Activated gamma-delta T cell treated with anti-CD3 and anti-CD28 coated beads, Interleukin-2, amount 50 U/mL, for 16 hours (primary cell): ENCODE measurements at places on chromosomes 2 and 18.

DNA sequence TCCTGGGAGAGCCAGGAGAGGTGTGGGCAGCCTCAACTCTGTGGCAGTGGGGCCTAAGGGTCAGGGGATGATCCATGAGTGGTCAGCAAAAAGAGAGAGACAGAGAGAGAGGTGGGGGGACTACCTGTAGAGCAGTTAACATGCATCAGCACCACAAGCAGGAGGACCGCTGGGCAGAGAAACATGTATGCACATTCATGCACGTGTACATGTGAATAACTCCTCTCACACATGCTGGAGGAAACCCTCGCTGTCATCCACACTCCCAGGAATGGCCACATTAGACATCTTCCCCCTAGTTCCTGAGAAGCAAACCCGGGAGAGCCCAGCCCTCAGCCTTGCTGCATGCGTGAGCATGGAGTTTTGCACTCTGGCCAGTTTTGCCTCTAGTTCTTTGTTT is 166.1 kb downstream of the SMAD7 start:
- no peak for DNase-seq

DNA sequence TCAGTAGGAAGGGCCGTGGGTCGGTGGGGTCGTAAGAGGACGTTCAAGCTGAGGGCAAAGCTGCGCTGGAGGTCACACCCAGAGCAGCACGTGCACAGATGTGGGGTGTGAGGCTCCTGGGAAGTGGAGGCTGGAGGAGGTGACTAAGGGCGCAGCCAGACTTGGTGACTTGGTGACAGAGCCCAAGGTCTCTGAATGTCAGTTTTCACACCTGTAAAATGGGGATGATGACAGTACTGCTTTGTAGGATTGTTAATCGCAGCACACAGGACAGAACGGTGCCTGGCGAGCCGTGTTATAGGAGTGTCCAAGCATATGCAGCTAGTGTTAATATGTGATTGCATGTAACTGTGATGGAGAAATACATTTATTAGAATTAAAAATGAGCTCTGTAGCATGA is 40.8 kb downstream of the NTSR2 start:
- DNase-seq: no peak

DNA sequence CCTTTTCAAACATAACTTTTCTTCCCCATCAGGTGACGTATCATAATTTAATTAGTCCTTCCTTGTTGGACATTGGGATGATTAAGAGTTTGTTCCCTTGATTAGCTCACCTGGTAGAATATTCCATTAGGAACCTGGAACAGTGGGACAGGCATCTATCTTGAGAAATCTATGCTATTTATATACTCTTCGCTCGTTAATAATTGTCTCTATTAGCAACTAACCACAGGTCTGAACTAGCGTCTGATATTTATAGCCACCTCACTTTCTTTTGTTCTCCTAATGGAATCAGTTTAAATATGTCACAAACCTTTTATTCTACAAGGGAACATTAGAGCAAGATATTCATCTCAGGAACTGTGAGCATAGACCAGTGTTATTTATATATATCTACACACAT is 79.8 kb downstream of the MAPK4 start:
- DNase-seq: no peak

- no peak for DNase-seq
These were observed 20.4 kb downstream of the TSHZ1 start for GRCh38 chr18:75231053-75231406.

DNA sequence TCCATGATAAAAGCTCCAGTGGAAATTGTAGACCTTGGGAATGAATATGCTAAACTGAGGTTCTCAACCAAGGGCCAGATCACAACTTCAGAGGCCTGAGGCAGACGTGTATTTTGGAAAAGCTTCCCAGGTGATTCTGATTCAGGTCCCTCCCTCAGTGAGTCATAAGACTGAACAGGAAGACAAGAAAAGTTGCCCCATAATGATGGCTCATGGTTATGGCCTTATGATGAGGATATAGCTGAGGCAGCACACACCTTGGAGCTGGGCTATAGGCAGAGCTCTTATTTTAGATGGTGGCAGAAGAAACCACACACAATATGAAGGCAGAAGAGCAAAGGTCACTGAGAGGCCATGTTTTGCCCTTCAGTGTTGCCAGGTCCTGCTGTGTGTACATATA is 9.6 kb downstream of the ANTXR1 start:
- no peak for DNase-seq

- DNase-seq: no peak
These were observed 70.6 kb downstream of the CTAGE1 start for GRCh38 chr18:22346953-22347605.

DNA sequence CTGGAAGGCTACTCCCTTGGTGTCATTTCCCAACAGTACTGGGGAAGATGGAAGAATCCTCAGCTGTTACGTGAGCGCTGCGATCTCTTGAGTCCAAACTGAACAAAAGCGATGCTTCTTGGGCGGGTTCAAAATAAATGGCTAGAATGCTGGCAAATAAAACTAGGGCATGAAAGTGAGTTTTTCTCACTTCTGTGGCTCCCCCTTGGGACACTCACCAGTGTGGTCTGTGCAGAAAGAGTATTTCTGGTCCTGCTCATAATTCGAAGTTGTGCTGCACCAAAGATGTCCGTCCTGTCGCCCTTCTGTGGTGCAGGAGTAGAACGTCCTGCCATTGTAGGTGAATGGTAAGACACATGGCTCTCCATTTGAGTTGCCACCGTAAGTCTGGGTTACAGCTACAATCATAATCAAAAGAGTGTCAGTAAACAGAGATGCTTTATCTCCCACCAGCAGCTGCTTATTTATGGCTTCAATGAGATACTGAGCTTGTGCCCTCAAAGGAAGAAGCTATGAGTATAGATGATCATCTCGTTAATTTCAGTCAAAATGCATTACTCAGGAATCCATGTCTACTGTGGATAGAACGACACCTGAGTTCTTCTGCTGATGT is 11.8 kb downstream of the FN1 start:
- no peak for DNase-seq

DNA sequence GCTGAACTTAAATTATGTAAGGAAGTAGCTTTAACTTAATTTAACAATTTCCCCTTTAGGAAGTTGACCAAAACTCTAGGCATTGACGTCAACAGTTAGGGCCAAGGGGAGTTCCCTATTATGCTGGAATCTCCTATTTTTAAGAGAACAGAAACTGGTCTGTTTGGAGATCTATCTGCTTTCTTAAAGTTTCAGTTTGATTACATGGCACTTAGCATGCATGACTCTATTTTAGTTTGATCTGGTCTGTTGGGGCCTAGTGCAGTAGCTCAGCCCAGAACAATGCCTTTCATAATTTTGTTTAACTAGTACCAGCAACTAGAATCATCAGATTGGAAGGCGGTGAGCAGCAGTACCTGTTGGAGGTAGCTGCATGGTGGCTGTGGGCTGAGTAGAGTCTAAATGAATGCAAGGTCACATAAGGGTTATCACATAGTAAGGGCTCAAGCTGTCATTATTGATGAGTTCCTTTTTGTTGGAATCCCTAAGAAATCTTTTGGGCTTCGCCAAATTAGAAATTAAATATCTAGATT is 60.5 kb upstream of the ZNG1B start:
- no peak for DNase-seq

GRCh38 chr2:55923091-55923981 is at the start of gene EFEMP1:
TSS of gene EFEMP1 (minus strand) at chr2:55923782. CDS start at chr2:55922440, 1,342 bp downstream.
- DNase-seq: no peak

DNA sequence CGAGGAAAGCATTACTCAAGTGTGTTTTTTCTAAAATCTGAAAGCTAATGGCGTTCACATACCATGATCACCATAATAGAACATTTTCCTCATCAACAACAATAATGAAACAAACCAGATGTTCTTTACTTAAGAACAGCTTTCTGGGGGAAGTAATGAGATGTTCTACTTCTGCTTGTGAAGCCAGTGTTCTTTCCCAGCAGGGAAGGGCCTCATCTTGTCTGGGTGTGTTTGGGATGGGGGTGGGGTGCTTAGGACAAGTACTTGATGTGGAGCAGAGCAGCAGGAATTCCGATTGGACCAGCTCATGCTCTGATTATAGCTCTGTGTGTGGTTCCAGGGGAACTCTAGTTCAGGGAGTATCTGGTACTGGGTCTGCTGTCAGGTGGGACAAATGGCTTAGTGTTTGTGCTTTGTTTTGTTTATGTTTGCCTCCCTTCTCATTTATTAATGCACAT is 163.0 kb upstream of the NOSTRIN start:
- no peak for DNase-seq

- no peak for DNase-seq
These were observed 748 bp upstream of the ZNF804A start for GRCh38 chr2:184597571-184597991.

DNA sequence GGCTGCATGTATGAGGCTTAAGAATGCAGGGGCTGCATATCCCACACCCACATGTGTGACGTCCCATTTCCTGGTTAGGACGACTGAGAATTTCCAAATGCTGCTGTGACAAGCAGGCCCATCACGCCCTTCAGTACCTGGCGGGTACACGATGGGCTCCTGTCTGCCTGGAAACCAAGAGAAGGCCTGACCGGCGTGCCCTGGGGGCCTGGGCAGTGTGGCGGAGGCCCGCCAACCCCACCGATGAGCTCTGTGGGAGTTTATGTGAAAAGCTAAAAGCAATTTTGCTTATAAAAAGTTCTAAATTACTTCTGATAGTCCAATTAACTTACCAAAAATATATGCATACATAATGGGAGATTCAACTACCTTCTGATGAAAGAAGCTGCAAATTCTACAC is 837.3 kb downstream of the GALR1 start:
- no peak for DNase-seq

- DNase-seq: no peak
These were observed 787 bp upstream of the TBR1 start for GRCh38 chr2:161415034-161415986.

GRCh38 chr2:46748121-46748520 is 167.5 kb downstream of the MCFD2 start:
- no peak for DNase-seq

DNA sequence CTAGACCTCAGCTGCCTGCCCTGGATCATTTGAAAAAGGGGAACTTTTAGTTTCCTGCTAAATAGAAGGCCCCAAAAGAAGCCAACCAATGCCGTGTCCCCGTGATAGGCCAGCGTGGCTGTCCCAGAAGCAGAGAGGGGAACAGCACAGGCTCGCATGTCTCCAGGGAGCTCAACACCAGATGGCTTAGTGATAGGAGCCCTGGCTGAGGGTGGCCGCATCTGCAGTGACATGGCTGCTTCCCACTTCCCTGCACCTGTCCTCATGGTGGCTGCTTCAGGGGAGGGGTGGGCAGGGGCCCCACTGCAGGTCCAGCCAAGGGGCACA is 79.6 kb downstream of the MBP start:
- no peak for DNase-seq

GRCh38 chr18:8695932-8696517 is 9.3 kb upstream of the MTCL1 start:
- DNase-seq: no peak

GRCh38 chr18:45712061-45712460 is 11.9 kb upstream of the SLC14A1 start:
- no peak for DNase-seq

- DNase-seq: no peak
These were observed 1167.9 kb downstream of the DSC3 start for GRCh38 chr18:29874519-29875098.

DNA sequence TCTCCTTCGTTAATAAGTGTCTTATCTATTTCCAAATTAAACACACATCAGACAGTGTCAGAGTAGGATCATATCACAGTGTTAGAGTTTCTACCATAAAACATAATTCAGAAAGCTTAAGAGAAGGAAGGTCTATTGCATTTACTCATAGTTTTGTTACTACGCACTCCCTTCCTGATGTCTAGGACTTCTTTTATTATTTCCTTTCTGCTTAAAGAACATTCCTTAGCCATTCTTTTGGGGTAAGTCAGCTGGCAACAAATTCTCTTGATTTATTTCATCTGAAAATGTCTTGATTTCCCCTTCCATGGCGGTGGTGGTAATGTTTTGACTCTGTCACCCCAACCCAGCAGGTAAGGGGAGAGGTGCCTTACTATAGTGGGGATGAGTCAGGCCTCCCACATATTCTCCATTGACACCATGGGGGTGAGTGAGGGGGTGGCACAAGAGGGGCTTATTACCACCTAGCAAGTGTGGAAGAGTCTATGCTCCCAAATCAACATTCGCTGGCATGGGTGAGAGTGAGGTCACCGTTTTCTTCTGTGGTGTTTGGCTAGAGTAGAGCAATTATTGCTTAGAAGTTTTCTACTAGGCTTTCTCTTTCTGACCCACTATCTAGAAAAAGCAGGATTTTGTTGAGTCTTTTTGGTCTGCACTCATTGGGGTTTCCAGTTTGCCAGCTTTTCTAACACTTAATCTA is 29.9 kb downstream of the ABCB11 start:
- DNase-seq: no peak

- DNase-seq: no peak
These were observed 307.3 kb upstream of the FBXO11 start for GRCh38 chr2:48213646-48214045.

GRCh38 chr2:219281588-219281987 is 2.4 kb downstream of the DNAJB2 start:
- DNase-seq: no peak

DNA sequence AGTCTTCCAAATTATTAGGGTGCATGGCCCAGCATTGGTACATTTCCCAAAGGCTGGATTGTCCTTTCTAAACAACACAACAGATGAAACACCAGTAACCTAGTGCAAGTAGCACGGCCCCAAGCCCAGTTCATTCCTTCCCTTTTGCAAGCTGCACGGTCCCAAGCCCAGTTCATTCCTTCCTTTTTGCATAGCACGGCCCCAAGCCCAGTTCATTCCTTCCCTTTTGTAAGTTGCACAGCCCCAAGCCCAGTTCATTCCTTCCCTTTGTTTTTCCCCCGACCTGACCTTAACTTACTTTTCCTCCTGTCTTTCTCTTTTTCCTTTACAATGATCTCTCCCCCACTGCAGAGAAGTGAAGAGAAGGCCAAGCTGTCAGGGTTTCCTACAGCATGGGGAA is 60.9 kb downstream of the C18orf63 start:
- no peak for DNase-seq

- no peak for DNase-seq
These were observed 84.6 kb upstream of the NDUFV2 start for GRCh38 chr18:9017905-9018227.

- peak; percentile 41 for DNase-seq
These were observed 6.5 kb upstream of the WNT6 start for GRCh38 chr2:218852911-218853667.

DNA sequence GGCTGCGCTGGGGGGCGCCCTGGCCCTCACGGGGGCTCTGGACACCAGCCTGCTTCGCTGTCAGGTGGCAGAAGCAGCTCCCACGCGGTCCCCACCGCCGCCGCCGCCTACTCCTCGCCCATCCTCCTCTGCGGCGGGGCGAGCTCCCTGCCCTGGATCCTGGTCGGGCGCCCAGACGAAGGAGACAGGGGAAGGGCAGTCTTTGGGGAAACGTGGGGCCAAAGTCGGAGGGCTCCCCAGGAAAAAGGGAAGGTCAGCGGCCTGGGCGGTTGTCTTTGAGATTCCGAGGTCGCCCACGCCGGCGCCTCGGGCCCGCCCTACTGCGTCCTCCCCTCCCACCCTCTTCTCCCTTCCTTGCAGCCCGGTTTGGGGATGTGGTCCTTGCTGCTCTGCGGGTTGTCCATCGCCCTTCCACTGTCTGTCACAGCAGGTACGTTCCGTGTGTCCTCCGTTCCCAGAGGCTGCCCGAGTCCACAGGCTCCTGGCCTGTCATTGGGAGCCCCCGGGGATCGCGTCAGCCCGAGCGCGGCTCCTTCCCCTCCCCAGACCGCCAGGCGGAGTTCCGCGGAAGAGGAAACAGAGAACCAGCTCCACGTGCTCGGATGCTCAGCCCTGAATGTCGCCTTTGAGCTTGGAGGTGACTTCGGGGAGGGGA is 800 bp downstream of the IL1RL2 start:
- DNase-seq: peak; percentile 13

- DNase-seq: no peak
These were observed 76.1 kb downstream of the COL3A1 start for GRCh38 chr2:189050165-189050712.

GRCh38 chr2:29014811-29015421 is 33.8 kb downstream of the TOGARAM2 start:
- peak; percentile 59 for DNase-seq
